HCEC 1CT (cell line): ENCODE measurements at places on chromosomes 3 and 15.

DNA sequence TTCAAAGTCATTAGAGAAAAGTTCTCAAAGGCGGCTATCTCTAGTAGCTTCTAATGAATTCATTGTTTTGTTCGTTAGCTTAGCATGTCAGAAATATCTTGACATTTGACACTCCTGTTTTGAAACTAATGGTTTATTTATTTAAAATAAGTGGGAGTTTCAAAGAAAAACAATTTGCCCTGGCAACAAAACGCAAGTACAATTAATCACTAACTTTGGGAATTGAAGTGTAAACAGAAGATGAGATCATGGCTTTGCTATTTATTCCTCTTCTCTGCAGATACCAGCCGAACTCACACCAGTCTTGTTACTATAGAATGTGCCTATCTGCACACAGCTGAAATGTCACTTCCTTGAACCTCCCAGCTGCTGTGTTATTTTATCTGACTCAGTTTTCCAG, 27.5 kb downstream of the MASP1 start:
- peak; percentile 91 for DNase-seq

DNA sequence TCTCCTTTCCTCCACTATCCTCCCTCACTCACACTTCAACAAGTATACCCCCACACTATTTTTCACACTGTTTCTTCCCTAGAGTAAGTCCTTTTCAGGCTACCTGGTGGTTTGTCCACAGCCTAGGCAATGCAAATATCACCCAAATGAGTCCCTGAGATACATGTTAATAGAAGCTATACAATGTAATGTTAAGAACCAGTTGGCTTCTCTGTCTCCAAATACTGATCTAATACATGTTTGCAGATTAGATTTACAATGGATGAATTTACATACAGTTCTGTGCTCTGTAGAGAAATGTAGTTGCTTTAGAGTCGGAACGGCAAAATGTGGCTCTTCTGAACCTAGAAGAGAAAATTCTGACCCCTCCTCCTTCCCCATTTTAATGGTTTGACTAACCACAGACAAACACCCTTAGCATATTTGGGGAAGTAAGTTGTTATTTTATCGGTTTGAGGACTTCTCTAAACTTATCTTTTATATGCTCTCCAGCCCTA, 63.6 kb upstream of the MBNL1 start:
- DNase-seq = no peak

DNA sequence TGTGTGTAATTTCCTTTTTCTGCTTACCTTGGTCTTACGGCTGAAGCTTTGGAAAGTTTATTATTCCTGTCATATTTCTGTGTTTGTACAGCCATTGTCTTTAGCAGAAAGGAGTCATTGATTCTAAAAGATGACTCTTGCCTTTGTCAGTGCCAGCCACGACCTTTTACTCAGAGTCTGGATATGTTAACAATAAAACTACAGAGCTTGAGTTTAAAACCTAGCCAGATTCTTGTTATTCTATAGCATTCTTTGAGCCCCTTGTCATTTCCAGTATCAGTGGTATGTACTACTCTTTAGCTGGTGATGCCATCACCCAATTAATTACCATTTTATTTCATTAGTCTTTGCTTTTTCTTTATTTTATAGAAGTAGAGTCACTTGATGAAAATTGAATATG, 142.4 kb downstream of the TCF12 start:
- peak; percentile 79 for DNase-seq

DNA sequence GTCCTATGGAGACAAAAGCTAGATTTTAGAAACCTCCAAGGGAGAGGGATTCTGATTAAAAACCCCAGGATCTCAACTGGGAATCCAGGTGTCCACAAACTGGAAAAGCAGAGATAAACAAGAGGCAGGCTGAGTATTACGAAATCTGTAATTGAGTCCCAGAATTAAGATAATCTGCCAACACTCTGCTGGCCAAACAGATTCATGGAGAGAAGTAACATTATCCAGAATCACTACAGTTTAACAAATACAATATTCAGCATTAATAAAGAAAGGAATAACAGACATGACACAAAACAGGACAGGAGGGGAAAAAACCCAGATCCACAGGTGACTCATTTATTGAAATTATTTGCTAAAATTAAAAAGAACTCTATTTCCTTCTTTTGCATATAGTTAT, 227.2 kb upstream of the NANOGP8 start:
- no peak for DNase-seq

DNA sequence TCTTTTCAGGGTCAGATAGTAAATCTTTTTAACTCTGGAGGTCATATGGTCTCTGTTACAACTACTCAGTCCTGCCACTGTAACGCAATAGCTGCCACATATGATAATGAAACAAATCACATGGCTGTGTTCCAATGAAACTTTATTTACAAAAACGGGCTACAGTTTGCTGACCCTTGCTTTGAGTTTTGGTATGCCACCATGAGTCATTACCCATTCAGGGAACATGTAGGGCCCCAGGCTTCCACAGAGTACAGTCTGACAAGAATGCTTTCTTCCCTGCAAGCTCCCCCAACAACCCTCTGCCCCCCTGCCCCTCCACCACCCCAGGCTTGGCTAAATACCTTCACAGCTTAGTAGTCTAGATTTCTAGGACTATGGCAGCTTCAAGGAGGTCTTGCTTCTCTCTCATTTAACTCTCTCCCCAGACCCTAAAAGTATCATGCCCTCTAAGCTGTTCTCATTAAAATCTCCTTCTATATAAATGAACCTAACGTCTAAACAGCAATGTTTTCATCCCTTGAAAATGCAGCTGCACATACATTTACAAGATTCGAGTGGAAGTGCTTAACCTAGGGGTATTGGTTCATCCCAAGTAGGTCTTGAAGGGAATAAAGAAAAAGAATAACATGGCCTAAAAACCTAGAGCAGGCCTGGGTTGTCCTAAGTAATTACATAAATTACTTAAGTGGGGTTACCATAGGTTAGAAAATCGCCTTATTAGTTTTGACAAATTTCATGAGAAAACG, 117.8 kb upstream of the PRICKLE2 start:
- DNase-seq = peak; percentile 96
